ENCODE measurements at places on chromosomes 5 and 9. TPM values are rescaled to one million over a fixed set of nuclear protein-coding genes. Genes with fewer than 3 reads are reported as not detected.

The LHX6 gene
- not detected for total RNA-seq

The CXCL14 gene
- not detected for total RNA-seq

DNA sequence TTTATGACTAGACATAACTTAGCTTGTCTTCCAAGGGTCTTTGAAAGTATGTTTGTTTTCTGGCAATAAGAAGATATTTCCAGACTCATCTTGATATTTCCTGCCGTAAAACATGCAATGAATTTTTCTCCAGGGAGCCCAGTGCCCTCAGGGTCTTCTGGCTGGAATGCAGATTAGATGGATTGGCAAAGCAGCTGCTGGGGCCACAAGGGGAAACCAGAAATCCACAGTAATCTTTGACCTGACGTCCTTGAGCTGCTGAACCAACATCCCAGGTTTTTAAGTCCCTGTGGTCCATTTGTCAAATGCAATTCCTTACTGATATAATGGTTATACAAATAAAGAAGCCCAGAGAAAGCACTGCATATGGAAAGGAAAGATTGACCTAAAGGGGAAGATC lies 93.0 kb downstream of the THBS4 start:
- H3K36me3 ChIP-seq: peaks cover 45% of the 10 kb centered on the region
- no peak overlapping the region for H3K4me3 ChIP-seq
- peaks cover 23% of the 10 kb centered on the region for H3K4me1 ChIP-seq

- DNase-seq: no peak
- H3K4me1 ChIP-seq: no peaks in the 10 kb centered on the region
- H3K4me3 ChIP-seq: no peak overlapping the region
- H3K27me3 ChIP-seq: no peaks in the 10 kb centered on the region
- H3K36me3 ChIP-seq: no peaks in the 10 kb centered on the region
These were observed 782.9 kb downstream of the CDH12 start for GRCh38 chr5:22070186-22070728.

GRCh38 chr5:52920929-52921328 lies 68.2 kb upstream of the ITGA2 start:
- H3K36me3 ChIP-seq: peaks cover 5% of the 10 kb centered on the region
- no peak for DNase-seq
- peaks cover 6% of the 10 kb centered on the region for H3K27me3 ChIP-seq
- H3K4me3 ChIP-seq: no peak overlapping the region
- H3K4me1 ChIP-seq: peaks cover 10% of the 10 kb centered on the region
- H3K27ac ChIP-seq: no peak overlapping the region

DNA sequence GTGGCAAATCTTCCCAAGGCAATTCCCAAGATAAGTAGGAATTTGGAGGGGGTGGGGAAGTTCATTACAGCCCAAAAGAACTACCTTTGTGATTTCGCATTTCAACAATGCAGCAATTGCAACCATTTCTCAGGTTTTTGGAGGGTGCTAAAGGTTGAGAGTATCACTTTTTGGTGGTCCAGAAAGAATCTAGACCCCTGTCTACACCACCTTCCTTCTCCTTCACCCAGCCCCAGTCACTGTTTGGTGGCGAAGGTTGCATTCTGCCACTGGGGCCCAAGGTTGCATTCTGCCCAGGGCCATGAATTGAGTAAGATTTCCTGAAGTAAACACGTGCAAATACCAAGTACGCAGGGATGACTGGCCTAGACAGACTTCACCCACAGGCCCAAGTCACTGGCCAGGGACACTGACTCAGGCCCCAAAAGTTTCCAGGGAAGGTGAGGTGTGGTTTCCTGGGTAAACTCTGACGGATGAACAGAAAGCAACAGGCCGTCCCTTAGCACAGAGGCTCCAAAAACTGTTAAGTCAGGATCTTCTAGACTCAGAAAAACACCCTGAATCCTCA lies 5.7 kb downstream of the PDE6A start:
- peaks cover 19% of the 10 kb centered on the region for H3K27me3 ChIP-seq
- no peak overlapping the region for H3K4me3 ChIP-seq
- DNase-seq: no peak
- H3K36me3 ChIP-seq: no peaks in the 10 kb centered on the region
- no peaks in the 10 kb centered on the region for H3K4me1 ChIP-seq

DNA sequence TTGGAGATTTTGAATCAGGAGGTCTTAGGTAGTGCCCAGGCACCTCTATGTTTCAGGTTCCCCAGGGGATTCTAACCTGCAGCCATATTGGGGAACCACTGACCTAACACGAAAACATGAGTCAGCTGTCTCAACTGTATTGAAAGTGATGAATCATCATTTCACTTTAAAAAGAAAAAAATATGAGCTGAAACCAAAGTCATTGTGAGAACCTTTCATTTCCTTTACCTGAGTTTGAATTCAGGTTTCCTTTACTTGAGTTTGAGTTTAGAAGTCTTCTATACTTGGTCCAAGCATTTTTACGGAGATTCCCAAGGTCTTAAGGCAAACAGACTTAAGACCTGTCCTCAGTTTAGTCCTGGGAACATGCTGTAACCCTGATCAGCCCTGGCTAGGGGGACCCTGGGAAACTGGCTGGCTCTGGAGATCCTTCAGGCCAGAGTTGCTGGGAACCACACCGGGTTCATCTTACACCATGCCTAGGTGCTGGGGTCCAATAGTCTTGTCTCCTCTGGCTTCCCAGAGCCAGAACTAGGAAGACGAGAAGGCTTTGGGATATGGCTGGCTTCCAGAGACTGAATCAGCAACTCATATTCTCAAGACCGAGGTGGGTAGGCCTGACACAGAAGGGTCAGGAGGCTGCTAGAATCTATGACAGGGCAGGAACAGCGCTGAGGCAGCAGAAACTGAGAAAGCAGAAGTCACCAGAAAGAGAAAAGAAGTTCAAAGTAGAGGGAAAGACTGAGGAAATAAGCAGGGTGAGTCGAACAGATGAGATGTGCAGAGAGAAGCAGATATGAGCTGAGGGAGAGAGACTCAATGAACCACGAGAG lies 16.4 kb upstream of the PDCD1LG2 start:
- no peaks in the 10 kb centered on the region for H3K27me3 ChIP-seq
- no peaks in the 10 kb centered on the region for H3K36me3 ChIP-seq
- no peak for DNase-seq
- H3K27ac ChIP-seq: no peak overlapping the region
- H3K4me3 ChIP-seq: no peak overlapping the region

DNA sequence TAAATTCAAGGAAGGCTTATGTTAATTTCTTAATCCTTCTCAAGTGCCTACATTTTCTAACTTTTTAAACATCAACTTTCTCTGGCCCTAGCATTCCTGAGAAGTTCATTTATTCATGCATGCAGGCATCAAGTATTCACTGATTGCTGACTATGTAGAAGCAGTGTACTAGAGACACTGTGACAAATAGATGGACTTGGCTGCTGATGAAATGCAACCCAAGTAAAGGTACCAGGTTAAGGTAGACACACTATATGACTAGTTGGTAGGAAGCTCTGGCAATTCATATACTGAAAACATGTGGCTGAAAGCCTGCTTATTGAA lies 66.6 kb downstream of the PRLR start:
- H3K27ac ChIP-seq: no peak overlapping the region
- H3K4me1 ChIP-seq: peaks cover 1% of the 10 kb centered on the region
- no peaks in the 10 kb centered on the region for H3K36me3 ChIP-seq
- no peak overlapping the region for H3K4me3 ChIP-seq

GRCh38 chr5:181246276-181247049 lies 2.8 kb upstream of the RACK1 start:
- H3K27ac ChIP-seq: peak overlapping the region; percentile 92
- peak overlapping the region; percentile 95 for H3K4me3 ChIP-seq
- peak; percentile 85 for DNase-seq
- peaks cover 26% of the 10 kb centered on the region for H3K36me3 ChIP-seq
- H3K4me1 ChIP-seq: peaks cover 46% of the 10 kb centered on the region

DNA sequence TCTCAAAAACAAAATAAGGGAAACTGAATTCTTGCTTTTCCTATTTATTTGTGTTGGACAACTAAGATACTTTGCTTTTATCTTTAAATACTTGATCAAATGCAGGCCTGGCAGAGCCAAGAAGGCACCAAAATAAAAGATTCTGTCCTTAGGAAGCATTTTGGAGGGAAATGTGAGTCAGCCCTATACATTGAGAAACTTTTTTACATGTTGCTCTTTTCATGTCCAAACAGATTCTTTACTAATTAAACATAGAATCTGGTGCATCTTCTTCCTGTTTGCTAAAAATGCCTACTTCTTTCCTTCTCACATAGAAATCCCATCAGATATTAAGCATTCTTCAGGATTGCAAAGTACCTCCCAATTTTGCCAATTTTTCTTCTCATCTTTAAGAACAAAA lies 1160.4 kb downstream of the EFNA5 start:
- DNase-seq: no peak
- no peaks in the 10 kb centered on the region for H3K27me3 ChIP-seq
- H3K36me3 ChIP-seq: no peaks in the 10 kb centered on the region
- no peak overlapping the region for H3K4me3 ChIP-seq
- H3K4me1 ChIP-seq: no peaks in the 10 kb centered on the region
